Activated T-helper 1 cell treated with anti-CD3 and anti-CD28 coated beads, Interleukin-2, amount 50 U/mL, for 16 hours (primary cell): ENCODE measurements at places on chromosomes 6 and 20.

DNA sequence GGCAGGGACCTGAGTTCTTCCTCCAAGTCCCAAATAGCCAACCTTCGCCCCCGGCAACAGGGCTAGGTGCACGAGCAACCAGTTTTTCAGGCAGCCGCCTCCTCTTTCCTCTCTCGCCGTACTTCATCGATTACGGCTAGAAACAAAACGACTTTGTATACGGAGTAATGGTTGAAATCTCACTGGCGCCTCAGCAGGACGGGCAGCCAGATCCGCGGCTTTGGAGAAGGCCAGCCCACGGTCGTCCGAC, 333 bp upstream of the SMIM13 start:
- DNase-seq = no peak

GRCh38 chr20:22807646-22808244, 223.4 kb upstream of the FOXA2 start:
- DNase-seq = no peak

- DNase-seq = peak; percentile 37
These were observed 19.8 kb upstream of the MAP1LC3A start for GRCh38 chr20:34538671-34539123.

DNA sequence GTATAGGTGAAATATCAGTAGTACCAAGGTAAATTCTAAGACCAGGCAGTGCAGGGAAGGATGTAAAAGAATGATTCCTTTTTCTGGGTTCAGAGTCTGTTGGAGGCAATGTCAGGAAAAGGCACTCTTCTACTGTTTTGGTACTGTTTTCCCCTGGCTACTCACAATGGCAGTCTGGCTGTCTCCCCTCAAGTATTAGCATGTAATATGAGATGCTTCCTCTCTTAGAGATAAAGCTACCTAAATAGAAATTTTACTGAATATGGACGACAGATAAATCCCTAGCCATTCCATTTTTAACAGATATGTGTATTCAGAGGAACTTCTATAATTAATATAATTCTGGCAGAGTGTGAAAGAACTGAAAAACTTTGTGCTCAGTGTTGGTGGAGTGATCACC, 3.5 kb downstream of the RNF8 start:
- no peak for DNase-seq

DNA sequence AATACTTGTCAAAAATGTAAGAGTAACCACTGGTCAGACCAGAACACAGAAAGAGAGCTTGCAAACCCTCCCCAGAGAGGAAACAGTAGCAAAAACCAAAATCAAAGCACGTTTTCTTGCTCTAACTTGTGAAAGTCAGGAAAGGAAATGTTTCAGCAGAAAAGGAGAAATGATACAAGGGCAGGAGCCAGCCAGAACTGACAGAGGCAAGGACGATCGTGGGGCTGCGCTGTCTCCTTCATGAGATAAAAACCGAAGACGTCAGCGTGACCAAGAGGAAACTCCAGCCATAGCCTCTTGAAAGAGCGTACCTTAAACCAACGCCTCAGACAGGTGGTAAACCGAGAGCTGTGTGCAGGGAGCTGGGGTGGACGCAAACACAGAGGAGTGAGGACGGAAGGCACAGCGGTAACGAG, 27.5 kb downstream of the LAMA5 start:
- no peak for DNase-seq
